NCI-H2107 (cell line): ENCODE measurements at places on chromosomes 4 and X.

DNA sequence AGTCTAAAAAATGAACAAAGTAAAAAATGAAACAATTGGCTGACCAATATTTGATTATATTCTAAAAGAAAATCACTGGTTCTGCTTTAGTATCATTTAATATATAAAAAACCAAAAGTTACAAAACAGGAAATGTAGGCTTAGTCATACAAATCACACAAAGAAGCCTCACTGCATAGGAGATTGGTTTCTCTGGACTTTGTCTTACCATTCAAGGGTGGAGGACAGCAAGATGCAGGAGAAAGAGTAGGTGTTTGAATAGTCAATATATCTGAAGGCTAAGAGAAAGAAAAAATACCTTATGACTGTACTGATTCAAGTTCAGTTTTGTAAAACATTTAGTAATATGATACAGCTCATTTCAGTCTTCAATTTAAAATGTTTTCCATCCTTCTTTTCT, 28.6 kb upstream of the TAF9B start:
- no peak for DNase-seq

GRCh38 chr4:47110546-47111132, 79.3 kb downstream of the GABRB1 start:
- DNase-seq: no peak

- no peak for DNase-seq
Measured at GRCh38 chr4:161762796-161763195, 401.0 kb downstream of the FSTL5 start.

DNA sequence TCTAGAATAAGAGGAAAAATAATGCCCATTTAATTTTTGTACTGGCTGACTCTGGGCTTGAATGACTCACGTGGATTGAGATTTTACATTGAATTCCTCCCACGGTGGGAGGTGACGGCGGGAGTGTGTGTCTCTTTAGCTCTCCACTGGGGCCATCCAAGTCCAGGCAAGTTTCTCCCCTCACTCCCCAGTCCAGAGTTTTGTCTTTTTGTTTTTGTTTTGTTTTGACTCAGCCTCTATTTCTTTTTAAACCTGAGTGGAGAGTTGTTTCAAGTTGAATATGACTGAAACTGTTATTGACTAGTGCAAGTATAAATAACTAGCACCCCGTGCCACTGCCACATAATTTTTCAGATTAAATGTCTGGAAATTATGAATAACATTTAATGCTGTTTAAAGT, 13.6 kb downstream of the CHST7 start:
- no peak for DNase-seq

DNA sequence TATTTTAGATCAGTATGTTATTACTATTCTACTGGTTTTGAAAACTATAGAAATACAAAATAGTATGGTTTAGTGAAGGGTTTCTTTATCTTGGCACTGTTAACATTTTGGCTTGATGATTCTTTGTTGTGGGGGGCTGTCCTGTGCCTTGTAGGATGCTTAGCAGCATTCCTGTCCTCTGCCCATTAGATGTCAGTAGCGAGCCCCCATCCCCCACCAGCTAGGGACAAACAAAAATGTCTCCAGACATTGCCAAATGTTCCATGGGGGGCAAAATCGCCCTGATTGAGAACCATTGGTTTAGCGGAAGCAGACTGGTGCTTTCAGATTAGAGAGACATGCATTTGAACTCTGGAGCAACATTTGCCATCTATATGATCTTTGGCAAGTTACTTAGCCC, 23.3 kb downstream of the SPARCL1 start:
- DNase-seq: no peak

- no peak for DNase-seq
Measured at GRCh38 chrX:97551821-97552220, 668.1 kb downstream of the RPA4 start.

DNA sequence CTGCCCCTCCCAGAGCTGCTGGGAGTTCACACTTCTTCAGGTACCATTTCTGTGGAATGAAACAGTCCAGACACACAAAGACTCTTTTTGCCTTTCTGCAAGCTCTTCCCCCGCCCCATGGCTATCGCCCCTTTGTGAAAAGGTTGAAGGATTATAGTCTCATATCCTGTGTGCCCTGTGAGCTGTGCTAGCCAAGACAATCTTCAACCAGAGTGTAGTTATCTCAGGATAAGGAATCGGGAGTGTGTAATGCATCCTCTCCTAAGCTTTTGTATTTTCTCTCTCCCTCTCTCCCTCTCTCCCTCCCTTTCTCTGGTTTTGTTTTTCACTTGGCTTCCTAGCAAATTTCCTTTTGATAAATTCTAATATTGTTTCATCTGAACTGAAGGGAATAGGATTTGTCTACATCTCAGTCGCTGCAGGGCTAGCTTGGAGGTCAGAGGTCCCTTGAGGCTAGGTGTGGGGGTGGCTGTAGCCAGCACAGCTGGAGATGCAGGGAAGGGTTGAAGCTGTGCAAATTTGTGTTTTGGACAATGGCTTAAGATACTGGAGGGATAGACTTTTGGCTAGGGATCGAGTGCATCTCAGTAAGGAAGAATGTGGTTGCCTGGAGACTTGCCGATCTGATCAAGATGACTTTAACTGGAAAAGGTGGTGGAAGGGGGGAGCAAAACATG, 74.6 kb upstream of the NALF2 start:
- DNase-seq: no peak

DNA sequence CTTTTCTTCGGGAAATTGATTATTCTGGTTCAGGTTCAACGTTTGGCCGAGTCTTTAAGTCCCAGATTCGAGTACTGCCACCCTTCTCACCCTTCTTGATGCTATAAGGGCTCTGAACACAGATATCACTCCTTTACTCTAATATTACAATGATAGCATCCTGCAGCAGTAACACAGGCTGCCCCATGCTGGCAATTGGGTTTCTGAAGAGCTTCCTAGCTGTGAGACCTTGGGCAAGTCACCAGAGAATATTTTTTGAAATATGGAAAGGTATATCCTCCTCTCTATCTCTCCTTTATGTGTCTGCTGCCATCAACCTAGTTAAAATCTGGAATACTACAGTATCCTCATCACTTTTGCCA, 297 bp upstream of the MTMR8 start:
- DNase-seq: no peak

DNA sequence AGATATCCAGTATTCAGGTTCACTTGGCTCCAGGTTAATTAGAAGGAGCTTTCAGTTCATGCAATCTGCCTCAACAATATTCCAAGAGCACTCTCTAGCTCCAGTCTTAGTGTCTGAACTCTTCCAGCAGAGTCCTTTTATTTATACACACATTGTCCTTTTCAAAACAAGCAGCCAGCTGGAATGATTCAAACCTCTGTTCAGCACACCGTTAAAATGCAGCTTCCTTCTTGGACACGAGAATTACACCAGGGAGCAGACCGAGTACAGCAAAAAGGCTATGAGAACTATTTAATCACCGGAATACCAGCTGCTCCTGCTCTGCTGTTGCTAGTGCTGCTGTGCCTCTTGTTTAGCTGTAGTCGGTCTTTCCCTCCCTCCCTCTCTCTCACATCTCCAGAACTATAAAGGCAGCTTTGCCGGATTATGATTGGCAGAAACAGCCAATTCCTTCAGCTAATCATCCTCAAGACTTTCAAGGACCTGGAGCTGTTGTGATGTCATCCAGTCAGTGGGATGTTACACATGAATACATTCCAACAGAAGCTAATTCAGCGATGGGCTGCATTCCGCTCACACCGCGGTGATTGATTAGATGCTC, at the start of gene NDST4:
TSS of gene NDST4 (minus strand) at position 115 of the 601 bp plus-strand sequence. CDS start 36,584 bp downstream, outside the sequence.
- no peak for DNase-seq

GRCh38 chrX:154718616-154719015, 32.3 kb downstream of the GAB3 start:
- no peak for DNase-seq

GRCh38 chrX:41025926-41026701, 59.1 kb upstream of the USP9X start:
- DNase-seq: no peak

DNA sequence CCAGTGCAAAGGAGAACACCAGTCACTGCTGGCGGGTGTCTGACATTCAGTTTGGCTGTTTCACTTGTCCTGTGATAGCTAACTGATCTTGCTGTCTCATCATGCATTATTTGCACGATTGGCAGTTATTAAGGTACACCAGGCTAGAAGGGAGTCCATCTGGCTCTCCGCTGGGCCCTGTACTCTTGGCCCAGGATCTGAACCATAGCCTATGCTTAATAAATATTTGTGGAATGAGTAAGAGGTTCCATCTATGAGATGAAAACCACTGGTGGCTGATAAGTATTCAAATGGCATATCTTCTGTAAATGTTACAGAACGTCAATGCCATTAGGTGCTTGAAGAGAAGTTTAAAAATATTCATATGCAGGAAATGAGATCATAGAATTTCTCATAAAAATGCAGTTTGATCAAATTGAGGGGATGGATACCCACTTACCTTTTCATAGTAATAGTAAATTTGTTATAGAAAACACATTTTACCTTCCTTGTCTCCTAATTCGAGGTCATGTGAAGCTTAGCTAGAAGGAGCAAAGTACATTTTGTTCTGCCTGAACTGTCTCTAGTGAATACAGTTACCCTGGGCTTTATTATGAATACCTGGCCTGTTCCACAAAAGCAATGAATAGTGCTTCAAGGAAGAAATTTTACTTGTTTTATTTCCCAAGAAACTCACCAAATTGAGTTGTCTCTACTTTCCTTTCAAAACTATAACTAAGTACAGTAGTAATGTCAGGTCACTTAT, 213.5 kb downstream of the CBR4 start:
- DNase-seq: no peak

DNA sequence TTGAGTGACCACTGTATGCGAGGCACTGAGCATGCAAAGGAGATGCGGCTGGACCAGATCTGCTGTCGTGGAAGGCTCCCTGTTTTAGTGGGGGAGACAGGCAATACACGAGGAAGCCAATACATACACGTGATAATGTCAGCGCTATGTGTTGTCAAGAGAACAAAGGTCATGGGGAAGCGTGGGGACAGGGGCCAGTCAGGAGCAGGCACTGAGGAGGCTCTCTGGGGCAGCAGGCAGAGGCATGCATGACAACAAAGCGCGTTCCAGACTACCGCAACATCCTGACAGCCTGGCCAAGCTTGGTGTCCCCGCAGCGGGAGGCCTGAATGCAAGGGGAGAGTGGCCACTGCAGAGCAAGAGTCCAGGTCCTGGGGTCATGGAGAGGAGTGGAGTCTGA, 61.9 kb downstream of the DCTD start:
- no peak for DNase-seq

DNA sequence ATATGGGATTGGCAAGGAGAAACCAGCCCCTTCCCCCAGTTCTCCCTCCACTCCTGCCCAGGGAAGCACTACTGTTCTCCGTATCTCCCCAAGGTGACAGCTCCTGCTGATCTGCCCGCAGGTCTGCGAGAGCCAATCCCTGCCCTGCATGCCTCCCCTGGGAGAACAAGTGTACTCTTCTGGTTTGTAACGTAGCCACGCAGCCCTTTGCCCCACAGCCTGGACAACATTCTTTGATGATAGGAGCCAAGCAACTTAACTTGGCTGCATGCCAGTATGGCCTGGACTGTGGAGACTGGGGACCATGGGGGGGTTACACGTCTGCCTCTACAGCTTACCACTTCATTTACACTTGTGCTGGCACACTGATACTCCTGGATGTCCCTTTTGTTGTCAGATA, 2.0 kb downstream of the STBD1 start:
- no peak for DNase-seq

- no peak for DNase-seq
Measured at GRCh38 chrX:102846544-102847236, 90.4 kb upstream of the RAB40AL start.

DNA sequence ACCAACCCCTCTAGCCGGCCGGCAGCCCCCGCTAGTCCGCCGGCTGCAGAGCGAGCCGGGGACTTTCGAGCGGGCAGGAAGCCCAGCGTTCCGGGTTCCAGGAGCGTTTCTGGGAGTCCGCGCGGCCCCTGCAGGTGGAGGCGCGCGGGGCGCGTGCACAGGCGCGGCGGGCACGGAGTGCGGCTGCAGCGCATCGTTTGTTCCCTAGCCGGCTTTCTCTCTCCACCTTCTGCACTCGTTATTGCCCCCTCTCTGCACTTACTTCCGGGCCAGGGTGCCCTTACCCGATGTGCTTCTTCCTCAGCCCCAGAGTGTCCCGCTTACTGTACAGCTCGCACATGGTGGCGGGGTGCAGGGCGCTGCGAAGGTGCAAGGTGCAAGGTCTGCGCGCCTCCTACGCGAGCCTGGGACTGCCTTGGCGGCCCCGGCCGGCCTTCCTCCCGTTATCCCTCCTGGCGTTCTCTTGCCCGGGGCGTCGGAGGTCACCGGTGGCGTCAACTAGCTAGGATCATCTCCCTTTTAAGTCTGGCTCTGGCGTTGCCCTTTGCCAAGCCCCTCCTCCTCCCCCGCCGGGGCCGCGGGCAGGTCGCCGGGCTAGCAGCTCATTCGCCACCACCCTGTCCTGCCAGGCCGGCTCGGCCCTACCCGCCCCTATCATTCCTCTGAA, at the start of gene ETNPPL:
TSS of gene ETNPPL (minus strand) at position 495 of the 667 bp plus-strand sequence. CDS start at position 340, 155 bp downstream.
- DNase-seq: no peak

DNA sequence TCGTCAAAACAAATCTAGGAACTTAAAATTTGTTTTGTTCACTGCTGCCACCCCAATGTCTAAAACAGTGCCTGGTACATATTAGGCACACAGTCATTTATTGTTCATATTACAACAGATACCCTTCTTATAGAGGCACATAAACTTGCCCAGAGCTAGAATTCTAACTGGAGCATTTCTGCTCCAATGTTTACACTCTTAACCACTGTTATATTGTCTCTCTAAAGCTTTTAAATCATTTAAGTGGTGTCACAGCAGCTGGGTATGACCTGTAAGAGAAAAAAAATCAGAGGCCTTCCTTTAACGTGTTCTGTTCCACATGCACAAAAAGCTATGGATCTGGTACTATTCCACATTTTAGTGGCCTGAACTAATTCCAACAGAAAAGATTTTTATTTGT, 3.0 kb downstream of the UBE2D3 start:
- DNase-seq: no peak

GRCh38 chr4:172947594-172947993, 221.0 kb upstream of the GALNT7 start:
- DNase-seq: no peak

GRCh38 chrX:145213504-145213903, 33.8 kb upstream of the SPANXN1 start:
- DNase-seq: no peak

GRCh38 chrX:20507901-20508620, 241.4 kb upstream of the RPS6KA3 start:
- DNase-seq: no peak

DNA sequence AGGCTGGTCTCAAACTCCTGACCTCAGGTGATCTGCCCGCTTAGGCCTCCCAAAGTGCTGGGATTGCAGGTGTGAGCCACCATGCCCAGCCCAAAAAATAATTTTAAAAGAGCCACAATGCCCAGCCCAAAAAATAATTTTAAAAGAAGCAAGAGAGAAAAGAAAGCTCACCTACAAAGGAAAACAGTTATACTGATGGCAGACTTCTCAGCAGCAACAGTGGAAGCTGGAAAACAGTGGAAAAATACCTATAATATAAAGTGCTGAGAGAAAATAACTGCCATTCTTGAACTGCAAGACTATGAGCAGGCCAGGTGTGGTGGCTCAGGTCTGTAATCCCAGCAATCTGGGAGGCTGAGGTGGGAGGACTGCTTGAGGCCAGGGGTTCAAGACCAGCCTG, 13.3 kb upstream of the HMGB2 start:
- no peak for DNase-seq

GRCh38 chr4:80615099-80615498, 279.6 kb downstream of the CFAP299 start:
- DNase-seq: no peak
